ENCODE measurements at places on chromosomes 13 and 19.
A peak's percentile ranks its signal among the peaks of the same experiment; 100 is the strongest.

DNA sequence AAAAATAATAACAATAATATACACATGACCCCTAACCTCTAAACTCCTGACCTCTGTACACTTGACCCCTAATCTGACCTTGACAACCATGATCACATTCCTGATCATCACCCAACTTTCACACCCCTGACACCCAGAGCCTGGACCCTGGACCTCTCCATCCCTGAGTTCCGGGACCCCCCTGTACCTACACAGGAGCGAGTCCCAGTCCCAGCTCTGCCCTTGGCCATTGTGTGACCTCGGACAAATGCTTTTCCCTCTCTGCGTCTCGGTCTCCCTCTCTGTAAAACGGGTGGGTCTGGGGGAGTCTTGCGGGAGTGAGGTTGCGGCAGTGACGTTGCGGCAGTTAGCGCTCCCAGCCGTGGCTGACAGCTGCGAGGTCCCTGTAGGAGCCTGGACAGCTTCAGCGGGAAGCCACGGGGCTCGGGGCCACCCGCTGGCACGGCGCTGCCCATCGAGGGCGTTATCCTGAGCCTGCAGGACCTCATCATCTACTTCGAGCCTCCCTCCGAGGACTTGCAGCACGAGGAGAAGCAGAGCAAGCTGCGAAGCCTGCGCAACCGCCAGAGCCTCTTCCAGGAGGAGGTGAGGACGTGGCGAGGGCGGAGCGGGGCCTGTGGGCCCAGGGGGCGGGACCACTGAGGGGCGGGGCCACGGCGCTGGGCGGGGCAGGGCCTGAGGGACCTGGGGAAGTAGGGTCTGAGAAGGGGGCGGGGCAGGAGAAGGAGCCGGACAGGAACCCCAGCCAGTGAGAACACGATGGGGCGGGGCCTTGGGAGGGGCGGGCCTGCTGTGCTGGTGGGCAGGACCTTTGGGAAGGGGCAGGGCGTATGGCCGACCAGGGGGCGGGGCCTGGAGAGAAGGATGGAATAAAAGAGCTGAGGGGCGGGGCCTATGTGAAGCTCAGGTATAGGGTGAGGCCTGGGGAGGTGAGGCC lies 19.2 kb downstream of the RYR1 start:
- no peak for DNase-seq

DNA sequence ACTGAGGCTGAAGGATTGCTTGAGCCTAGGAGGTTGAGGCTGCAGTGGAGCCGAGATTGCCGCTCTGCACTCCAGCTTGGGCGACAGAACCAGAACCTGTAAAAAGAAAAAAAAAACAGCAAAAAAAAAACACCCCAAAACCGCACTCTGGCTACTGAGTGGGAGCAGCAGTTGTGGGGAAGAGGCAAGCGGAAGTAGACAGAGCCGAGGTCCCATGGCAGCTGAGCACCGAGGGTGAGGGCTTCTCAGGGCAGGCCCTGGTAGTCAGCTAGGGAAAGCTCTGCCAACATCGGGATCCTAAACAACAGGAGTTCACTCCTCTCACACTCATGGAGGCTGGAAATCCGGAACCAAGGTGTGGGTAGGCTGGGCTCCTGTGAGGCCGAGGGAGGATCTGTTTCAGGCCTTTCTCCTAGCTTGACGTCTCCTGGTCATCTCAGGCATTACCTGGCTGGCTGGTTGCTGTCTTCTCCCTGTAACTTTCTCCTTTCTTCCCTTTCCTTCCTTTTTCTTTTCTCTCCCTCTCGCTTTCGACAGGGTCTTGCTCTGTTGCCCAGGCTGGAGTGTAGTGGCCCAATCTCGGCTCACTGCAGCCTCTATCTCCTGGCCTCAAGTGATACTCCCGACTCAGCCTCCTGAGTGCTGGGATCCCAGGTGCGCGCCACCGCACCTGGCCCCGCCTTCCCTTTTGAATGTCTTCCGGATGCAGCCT lies 15.8 kb upstream of the LATS2 start:
- peak; percentile 30 for DNase-seq

- DNase-seq, result peak; percentile 64
Measured at GRCh38 chr19:8017808-8018207, 12.4 kb upstream of the ELAVL1 start.

- no peak for DNase-seq
Measured at GRCh38 chr19:927351-927779, 1.5 kb downstream of the ARID3A start.

- DNase-seq, result no peak
Measured at GRCh38 chr13:40502236-40502635, 164.2 kb downstream of the FOXO1 start.

- DNase-seq, result peak; percentile 91
Measured at GRCh38 chr19:35442091-35442490, 6.0 kb upstream of the FFAR2 start.

DNA sequence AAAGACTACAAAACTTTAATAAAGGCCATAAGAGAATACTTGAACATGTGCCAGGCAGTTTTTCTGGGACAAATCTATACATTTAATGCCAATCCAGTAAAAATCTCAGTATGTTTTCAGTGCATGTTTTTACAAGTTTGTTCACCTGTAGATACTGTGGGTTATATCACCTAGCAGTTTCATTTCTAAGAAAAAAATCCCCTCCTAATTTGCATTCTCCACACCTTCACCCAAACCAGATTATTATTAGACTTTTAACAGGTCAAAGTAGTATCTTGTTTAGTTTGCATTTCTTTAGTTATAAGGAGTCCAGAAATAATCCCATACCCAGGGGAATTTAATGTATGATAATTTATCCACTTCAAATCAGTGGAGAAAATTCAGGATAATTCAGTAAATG lies 17.0 kb upstream of the LPAR6 start:
- no peak for DNase-seq

GRCh38 chr13:31896427-31896826 lies 135.1 kb upstream of the FRY start:
- no peak for DNase-seq

GRCh38 chr13:31725841-31726240 lies 13.5 kb upstream of the RXFP2 start:
- DNase-seq, result no peak

- DNase-seq, result peak; percentile 59
Measured at GRCh38 chr19:17579661-17580244, 24.3 kb downstream of the COLGALT1 start.

DNA sequence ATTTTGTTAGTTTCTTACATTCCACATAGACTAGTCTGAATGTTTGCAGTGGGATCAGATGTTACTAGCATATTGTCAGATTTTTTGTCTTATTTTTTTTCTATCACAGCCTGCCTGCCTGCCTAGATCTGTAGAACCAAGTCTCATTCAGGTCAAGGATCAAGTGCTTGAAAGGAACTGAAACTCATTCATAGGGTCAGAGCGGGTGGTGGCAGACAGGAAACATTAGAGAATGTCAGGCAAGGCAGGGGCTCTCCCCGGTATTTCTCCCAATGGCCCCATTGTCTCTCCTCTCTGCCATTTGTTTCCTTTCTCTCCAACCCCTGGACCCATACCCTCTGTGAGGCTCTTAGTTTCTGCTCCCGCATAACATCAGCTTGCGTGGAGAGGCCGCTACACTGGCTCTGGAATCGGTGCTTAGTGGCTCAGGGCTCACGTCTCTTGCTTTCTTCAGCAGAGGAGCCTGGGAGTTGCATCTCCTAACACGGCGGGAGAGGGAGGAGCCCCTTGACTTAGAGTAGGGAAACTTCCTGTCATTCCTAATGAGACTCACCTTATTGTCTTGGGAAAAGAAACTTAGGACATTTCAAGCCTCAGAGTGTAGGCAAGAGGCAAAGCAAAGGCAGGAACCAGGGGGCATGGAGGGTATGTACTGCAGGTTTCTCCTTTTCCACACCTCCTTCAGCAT lies 35.6 kb upstream of the SPATA13 start:
- DNase-seq, result peak; percentile 28

DNA sequence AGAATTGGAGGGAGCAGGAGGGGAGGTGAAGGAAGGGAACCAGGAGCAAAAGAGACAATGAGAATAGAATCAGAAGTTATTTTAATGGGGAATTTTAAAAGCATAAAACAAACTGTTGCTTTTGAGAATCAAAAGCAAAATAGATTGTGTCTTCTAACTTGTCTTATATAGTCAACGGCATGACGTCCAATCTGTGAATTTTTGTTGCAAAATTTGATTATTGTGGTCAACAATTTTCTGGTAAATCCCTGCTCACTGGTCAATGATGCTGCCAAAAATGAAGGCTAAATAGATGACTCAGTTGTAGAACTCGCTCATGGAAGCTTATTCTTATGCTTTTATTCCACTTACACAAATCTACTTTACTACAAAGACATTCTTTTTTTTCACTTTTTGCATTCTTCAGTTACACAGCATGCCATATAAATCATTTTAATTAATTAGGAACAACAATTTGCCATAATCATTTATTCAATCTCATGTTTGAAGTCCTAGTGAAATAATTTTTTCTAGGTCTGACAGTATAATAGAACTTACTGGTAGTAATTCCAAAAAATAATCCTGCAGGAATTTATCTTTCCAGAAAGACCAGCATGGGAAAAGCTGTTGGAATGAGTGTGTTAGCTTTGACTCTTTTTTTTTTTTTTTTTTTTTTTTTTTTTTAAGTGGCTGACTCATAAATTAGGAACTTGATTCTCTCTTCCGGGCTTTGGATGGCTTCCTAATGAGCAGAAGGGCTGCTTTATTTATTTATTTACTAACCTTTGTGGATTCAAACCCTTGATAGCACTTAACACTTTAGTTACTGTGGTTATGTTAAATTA lies 256.9 kb downstream of the SPRY2 start:
- no peak for DNase-seq

DNA sequence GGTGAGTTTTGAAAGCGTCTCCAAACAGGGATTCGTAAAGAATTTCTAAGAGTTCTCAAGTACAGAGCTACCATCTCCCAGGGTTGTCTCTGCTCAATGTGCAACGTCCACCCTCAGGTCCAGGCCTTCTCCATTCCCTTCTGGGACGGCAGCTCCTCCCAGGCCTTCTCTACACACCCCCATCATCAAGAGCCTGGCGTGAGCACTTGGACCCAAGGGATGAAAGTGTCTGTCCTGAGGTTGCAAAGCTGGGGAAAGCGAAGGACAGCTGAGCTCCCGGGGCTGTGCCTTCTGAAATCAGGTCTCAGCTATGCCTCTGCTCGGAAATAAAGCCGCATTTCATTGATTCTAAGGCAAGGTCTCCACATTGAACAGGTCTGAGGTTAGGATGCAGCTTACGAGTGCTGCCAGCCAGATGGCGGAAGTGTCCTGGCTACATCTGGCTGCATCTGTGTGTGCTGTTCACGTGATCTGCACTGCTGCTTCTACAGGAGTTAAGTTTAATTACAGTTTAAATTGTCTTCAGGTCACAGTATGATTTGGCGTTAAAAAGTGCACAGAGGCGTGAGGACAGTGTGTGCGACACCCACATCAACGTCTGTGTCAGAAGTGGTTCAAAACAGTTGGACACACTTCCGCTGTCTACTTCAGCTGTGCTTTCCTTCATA lies 27.0 kb upstream of the MIER2 start:
- no peak for DNase-seq

DNA sequence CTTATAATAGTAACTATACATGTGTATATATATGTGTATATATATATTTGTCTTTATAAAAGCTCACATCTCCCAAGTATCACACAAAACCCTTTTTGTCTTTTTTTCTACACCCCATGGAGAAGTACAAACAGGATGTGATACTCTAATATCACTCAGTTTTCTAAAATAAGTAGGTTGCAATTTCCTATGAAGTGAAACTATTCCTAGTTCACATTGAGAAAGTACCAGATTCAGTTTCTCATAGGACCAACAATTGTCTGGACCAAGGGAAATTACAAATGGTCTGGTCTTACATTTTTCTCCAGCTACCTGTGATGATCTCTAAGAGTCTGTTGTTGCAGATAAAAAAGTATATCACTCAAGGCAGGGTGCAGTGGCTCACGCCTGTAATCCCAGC lies 17.9 kb upstream of the LILRB1 start:
- peak; percentile 68 for DNase-seq

DNA sequence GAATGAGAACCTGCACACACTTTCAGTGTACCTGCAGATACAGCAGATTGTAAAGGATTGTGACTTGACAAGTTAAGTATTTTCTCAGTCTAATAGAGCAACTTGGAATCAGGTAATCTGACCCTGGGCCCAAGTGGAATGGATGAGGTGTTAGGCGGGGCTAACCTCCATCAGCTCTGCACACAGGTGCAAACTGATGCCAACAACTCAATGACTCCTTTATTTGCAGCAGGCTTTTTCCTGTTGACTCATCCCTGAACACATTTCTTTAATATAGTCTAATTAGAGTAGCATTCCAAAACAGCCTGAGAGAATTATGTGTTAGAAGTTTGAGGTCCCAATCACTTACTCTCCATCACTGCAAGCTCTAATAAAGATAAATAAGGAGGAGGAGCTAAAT lies 48.8 kb downstream of the TPT1 start:
- no peak for DNase-seq

DNA sequence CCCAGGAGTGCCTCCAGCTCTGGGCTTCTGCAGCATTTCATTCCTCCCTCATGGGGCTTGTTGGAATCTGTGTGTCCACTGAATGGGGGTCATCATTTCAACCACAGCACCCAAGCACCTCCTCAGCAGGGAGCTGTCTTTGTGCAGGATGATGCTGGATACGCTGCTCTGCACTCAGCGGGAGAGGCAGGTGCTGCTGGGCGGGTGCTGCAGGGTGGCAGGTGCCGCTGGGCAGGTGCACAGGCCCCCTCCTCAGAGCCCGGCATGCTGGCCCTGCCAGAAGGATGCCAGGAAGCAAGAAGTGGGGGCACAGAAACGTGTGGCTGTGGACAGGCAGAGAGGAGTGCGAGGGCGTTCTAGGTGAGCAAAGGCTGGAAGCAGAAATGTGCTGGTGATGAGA lies 121.8 kb upstream of the VSTM2B start:
- DNase-seq, result no peak

GRCh38 chr13:22200440-22200839 lies 529.6 kb downstream of the FGF9 start:
- no peak for DNase-seq

DNA sequence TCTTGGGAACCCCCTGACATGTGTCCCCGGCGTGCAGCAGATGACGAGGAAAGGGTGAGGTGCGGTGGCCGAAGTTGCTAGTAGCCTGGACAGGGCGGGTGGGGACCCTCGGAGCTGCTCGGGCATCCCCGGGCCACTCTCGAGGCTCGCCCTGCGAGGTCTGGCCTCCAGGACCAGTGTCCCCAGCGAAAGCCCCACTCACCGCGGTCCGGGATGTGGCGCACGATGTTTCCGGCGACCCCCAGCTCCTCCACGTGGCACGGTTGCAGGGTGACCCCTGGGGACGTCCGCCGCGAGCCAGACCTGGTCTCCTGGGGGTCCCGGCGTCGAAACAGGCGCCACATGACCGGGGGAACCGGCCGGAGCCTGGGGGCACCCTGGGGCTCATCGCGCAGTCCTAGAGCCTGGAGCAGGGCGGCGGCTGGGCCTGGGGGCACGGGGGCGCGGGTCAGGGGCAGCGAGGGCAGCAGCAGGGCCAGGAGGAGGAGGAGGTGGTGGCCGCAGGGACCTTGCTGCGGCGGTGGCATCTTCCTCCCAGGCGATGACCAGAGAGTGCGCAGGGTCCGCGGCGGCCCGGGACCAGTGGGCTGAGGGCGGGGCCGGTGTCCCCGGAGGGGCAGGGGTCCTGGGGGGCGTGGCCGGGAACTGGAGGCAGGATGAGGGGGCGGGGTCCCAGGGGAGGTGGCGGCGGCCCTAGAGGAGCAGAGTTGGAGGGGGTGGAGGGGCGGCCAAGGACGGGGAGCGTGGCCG lies 26.0 kb downstream of the CERS1 start:
- DNase-seq, result no peak

All from suppressor macrophage (primary cell).